Activated T-helper 2 cell treated with anti-CD3 and anti-CD28 coated beads, Interferon-gamma antibody, Interleukin-2, Interleukin-4, amounts not matched to agents 10 μg/mL and 5 μg/mL and 100 μg/mL, durations not matched to agents 14 hours and 24 hours and 36 hours (primary cell): ENCODE measurements at places on chromosomes 5 and 9. TPM values are rescaled to one million over a fixed set of nuclear protein-coding genes. Genes with fewer than 3 reads are reported as not detected.

The BRD9 gene
- 72.9 and 73.2 TPM in 2 replicates for total RNA-seq

DNA sequence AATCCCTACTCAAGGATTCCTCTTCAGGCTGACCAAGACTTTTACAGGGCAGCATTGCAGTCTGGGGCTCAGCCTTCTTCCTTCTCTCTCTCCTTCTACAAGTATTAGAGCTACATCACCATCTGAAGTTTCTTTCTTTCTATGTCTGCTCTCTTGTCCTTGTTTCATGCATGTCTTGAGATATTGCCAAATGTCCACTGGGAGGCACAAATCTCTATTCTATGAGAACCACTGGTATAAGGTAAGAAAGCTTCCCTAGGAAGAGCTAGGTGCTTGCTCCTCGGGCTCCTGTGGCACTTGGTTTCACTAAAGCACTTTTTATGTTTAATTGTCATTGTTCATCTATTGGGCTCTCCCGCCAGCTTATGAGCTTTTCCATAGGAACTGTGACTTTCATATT lies 289.2 kb upstream of the PCSK5 start:
- DNase-seq: no peak

GRCh38 chr5:35195472-35195852 lies 34.8 kb downstream of the PRLR start:
- DNase-seq: no peak

The GRXCR2 gene
- not detected in 2 replicates for total RNA-seq

DNA sequence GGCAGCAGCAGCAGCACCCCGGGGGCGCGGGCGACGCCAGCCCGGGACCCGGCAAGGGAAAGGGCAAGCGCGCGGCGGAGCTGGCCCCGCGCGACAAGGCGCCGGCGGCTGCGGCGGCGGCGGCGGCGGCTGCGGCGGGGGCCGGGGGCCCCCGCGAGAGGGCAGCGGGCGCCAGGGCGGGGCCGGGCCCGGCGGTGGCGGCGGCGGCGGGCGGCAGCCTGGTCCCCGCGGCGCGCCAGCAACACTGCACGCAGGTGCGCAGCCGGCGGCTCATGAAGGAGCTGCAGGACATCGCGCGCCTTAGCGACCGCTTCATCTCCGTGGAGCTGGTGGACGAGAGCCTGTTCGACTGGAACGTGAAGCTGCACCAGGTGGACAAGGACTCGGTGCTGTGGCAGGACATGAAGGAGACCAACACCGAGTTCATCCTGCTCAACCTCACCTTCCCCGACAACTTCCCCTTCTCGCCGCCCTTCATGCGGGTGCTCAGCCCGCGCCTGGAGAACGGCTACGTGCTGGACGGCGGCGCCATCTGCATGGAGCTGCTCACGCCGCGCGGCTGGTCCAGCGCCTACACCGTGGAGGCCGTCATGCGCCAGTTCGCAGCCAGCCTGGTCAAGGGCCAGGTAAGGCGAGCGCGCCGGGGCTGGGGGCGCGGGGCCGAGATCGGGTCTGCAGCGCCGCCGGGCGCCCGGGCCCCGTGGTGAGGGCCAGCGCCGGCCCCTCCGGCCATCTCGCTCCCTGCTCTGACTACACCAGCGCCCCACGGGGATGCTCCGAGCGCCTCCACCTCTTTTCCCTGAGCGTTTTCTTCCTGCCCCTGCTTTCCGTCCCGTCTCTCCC lies at the start of gene UBE2QL1:
UBE2QL1 (plus strand) TSS at position 238 of the 843 bp plus-strand sequence; CDS start at position 273, 35 bp downstream.
- DNase-seq: no peak

DNA sequence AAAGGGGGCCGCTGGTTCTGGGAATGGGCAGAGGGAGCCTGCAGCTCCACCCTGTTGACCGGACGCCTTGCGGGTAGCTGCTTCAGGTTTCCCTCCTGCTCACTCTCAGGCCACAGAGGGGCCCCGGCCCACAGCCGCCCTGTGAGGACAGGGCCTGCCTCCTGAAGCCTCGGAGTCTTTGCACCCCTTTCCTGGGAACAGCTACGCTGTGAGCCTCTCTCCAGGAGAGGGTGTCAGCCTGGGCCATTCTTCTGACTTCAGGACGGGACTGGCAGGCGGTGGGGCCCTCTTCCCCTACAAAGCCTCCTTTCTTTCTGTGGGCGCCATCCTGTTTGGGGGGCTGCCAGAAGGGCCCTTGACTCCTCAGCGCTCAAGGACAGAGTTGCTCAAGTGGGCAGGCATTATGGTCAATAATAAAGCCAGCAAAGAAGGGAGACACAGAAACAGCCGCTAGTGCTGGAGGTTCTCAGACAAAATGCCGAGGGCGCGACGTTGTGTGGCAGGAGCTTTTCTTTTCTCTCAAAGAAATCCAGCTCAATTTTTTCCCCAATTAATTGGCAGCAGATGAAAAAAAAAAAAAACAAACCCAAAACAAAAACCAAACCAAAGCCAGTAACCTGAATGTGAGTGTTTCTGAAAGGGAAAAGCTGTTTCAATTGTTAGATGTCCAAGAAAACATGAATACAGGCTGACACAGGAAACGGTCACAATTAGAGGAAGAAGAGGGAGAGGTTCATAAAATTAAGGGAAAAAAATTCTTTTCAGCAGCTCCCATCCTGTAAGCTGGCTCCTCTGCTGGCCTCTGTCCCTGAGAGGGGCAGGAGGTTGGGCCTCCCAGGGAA lies 12.8 kb upstream of the SLC25A51 start:
- DNase-seq: no peak

DNA sequence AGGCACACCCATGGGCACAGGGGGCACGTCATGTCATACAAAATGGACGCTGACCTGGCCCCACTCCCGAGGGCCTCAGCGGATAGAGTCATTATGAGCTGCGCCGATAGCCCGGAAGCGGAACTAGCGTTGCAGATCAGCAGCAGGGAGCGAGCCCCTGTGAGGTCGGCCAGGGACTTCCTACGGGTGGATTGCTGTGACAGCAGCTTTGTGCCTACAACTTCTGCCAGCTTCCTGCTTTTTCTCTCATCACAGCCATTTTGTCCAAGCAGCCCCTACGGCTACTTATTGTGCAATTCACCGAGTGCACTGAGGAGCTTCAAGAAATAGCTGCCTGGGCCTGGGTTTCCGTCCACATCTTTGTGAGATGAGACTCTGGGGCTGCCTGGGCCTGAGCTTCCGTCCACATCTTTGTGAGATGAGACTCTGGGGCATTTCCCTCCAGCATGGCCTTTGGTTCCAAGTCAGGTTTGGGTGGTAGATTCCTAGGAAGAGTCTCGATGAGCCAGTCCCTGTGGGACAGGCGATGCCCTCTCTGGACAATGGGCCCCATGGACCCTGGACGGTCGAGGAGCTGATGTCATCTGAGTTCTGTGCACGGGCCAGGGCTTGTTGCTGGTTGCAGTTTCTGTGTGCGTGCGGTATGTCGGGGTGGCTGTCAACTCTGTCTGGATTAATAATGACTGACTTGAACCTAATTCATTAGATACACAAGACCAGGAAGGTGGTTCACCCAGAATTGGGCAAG lies 67.0 kb upstream of the GNE start:
- no peak for DNase-seq

- no peak for DNase-seq
These were observed 92.8 kb downstream of the PSD2 start for GRCh38 chr5:139888370-139888769.

The TNFSF15 gene
- 0.25 and 0.28 TPM in 2 replicates for total RNA-seq

- no peak for DNase-seq
These were observed 63.6 kb upstream of the SLC28A3 start for GRCh38 chr9:84404095-84404686.
